NAMALWA (cell line): ENCODE measurements at places on chromosomes 2 and 18.

DNA sequence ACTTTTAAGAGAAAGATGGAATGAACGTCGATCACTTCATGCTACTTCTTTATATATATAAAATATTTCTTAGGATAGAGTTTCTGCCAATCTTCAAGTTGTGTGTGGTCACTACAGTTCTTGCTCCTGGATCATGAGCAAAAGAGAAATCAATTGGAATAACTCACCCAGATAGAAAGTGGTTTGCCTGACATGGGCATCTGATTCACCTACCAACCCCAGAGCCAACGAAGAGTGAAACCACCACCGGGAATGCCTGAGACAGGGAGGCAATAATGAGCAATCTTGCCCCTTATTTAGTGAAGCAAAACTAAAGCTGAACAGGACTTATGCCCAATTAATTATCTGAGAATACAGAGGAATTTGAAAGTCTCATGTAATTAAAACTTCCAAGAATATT, 250.2 kb upstream of the REG3G start:
- DNase-seq = no peak

DNA sequence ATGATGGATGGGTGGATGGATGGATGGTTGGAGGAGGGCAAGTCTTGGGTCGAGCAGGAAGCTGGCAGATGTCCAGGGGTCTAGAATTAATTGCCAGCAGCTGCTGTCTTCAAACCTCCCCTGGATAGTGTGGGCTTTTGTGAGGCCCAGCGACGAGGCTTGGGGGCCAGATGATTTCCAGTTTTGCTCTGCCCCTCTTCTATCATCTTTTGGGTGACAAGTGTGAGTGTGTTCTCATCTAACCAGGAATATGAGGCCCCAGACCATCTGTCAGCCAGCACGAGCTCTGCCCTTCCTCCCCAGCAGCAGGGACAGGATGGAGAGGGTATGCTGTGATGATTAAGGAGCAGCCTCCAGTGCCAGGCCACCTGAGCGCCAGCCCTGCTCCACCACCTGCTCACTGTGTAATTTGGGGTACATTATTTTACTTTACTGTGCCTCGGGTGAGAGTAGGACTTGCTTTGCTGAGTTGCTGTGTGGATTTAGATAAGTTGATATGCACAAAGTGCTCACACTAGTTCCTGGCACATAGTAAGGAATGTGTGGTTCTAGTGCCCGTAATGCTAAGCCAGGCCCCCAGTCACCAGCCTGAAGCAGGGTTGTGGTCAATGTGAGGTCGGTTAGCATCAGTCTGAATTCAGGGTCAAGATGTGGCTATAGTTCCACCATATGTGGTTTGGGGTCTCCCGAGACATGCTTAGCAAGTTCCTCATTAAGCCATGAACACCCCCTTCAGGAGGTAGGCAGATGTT, 251.1 kb downstream of the CYP26B1 start:
- no peak for DNase-seq

- DNase-seq = no peak
Measured at GRCh38 chr18:4211111-4211837, 243.8 kb downstream of the DLGAP1 start.

DNA sequence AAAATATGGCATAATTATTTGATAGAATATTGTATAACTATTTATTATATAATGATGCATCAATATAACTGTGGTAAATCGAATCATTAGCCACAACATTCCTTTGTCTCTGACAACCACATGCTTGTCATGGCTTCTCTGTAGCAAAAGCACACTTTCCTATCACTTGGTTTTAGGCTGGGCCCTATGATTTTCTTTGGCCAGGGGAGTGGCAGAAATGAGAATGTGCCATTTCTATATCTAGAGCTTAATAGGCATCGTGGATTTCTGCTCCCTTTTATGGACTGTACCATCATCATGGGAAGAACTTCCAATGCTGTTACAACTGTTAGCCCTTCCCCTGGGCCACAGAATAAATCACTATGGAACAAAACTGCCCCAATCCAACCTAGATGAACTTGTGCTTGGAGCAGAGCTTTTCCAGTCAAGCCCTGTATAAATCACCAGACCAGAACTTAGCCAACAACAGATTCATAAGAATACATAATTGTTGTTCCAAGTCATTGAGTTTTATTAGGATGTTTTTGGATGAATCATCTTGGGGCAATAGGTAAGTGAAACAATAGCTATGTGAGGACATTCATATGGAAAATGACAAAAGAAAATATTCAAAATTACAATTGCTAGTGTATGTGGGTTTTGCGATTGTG, 715.8 kb downstream of the ERBB4 start:
- no peak for DNase-seq

DNA sequence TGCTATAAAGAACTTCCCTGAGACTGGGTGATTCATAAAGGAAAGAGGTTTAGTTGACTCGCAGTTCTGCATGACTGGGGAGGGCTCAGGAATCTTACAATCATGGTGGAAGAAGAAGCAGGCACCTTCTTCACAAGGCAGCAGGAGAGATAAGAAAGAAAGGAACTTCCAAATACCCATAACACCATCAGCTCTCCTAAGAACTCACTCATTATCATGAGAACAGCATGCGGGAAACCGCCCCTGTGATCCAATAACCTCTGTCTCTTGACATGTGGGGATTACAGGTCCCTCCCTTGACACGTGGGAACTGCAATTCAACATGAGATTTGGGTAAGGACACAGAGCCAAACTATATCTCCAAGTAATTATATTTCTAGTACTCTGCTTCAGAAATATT, 163.8 kb upstream of the CDH20 start:
- no peak for DNase-seq

- peak; percentile 48 for DNase-seq
Measured at GRCh38 chr18:27750014-27750413, 426.9 kb downstream of the CDH2 start.

- no peak for DNase-seq
Measured at GRCh38 chr2:196725882-196726281, 73.6 kb downstream of the GTF3C3 start.

- no peak for DNase-seq
Measured at GRCh38 chr18:42533009-42533575, 578.1 kb downstream of the PIK3C3 start.

- DNase-seq = no peak
Measured at GRCh38 chr2:241931976-241932898, 62.7 kb downstream of the RTP5 start.

GRCh38 chr2:120740375-120740764, 4.7 kb downstream of the GLI2 start:
- DNase-seq = no peak

- no peak for DNase-seq
Measured at GRCh38 chr2:220275454-220275853, 648.0 kb downstream of the SLC4A3 start.

DNA sequence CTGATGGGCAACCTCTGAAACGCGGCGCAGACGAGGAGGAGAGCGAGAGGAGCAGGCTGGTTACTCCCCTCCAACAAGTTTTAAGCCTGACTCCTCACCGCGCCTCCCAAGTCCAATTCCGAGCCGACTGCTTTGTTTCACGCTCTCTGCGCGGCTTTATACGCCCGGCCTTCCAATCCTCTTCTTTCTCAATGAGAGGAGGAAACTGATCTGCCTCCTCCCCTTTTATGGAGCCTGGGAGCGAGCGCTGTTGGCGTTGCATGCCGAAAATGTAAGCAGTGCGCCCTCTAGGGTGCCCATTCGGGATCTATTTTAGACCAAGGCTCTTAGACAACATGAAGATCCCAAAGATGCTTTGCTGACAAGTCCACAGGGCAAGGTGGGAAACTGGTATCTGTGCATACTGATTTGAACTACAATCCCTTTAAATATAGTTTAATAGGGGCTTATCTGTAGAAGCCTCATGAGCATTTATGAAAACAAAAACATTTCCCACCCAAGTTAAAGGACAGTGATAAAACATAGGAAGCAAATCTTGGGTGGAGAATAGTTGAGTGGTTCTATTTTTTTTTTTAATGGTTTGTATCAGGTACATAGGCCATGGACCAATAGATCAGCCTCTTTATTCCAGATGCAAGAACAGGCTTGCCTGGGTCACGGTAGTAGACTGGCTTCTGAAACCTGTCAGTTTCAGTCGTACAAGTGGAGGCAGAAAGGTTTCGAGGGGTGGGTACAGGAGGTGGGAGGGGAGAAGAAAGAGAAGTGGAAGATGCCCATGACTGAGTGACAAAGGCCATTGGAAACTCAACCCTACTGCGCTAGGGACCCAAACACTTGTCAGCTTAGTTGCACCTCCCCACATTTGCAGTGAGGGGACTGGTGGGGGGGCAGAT, at the start of gene RND3:
TSS of gene RND3 (minus strand) at position 131 of the 893 bp plus-strand sequence. CDS start 250 bp downstream, outside the sequence.
- DNase-seq = peak; percentile 64

DNA sequence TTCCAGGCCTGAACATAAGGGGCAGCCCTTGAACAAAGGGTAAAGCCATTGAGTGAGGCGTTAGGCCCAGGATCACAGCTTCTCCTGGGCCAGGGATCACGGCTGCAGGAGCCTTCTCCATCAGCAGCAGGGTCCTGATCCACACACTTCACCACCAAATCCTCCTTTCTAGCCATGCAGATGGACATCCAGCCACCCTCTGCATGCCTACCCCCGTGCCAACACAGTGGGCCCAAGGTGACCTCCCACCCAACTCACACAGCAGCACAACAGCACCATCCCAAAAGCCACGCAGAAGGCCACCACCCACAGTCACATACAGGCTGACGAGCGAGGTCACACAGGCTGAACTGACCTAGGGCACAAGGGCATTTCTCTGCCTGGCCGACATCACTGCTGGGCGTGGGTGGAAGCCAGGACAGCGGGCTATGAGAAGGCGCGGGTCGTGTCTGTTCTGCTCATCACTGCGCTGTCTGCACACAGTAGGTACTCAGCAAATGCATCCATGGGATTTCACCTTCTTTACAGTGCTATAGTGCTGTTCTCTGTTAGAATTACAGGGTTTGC, 31.2 kb downstream of the TFCP2L1 start:
- DNase-seq = no peak

GRCh38 chr2:158889135-158889853, 79.1 kb upstream of the TANC1 start:
- no peak for DNase-seq

DNA sequence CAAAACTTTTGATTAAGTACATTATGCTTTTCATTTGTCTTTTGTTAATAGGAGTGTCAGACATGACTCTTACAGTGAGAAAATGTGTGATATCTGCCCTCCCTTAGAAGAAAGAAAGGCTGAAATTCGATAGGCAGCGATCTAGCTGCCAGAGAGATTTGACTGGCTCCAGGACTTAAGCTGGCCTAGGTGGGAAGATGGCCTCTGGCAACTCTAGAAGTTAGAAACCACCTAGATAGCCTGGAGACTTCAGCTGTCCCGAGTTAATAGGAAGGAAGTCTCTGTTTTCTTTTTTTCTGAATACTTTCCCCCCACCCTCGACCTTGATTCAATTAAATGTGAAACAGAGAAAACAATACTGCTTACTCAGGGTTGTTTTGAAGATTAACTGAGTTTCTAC, 1194.7 kb upstream of the CRIM1 start:
- no peak for DNase-seq

GRCh38 chr18:75407468-75408437, 19.8 kb downstream of the SMIM21 start:
- no peak for DNase-seq

- DNase-seq = no peak
Measured at GRCh38 chr2:102514061-102514785, 41.2 kb downstream of the SLC9A4 start.

DNA sequence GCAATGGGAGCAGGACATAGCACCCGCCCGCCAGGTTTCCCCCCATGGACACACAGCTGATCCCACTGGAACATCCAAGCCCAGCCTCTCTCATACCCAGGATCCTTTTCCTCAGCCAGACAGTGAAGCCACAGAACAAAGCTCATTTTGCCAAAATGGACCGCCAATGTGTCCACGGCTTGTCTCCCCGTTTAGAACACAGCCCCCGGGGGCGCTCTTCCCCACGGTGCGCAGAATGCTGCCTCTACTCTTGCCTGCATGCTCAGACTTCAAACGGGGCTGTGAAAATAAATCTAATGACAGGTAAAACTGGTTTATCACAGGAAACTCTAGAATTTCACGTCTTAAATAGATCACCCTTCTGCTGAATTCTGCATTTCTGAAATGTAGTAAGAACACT, 548.5 kb upstream of the ID2 start:
- no peak for DNase-seq

- no peak for DNase-seq
Measured at GRCh38 chr18:55856229-55856628, 268.2 kb upstream of the TCF4 start.

GRCh38 chr2:102313950-102314349, 2.6 kb downstream of the IL1RL1 start:
- no peak for DNase-seq
